Activated CD8-positive, alpha-beta memory T cell treated with anti-CD3 and anti-CD28 coated beads for 36 hours (primary cell): ENCODE measurements at places on chromosomes 2 and 18. TPM values are rescaled to one million over a fixed set of nuclear protein-coding genes. Genes with fewer than 3 reads are reported as not detected.

The LTBP1 gene
- 0.15 TPM for total RNA-seq

The C2orf69 gene
- 19.7 TPM for total RNA-seq

The PLCD4 gene
- total RNA-seq, result not detected

The MBD1 gene
- total RNA-seq, result 84.5 TPM

The SCYGR3 gene
- not detected for total RNA-seq

The CDH20 gene
- 0.06 TPM for total RNA-seq

The STAMBP gene
- total RNA-seq, result 74.7 TPM

The DLGAP1 gene
- total RNA-seq, result not detected

The GPR148 gene
- not detected for total RNA-seq

The TCF23 gene
- total RNA-seq, result not detected

The ANKRD30BL gene
- not detected for total RNA-seq

The GULP1 gene
- total RNA-seq, result not detected

The ALK gene
- total RNA-seq, result not detected
